ENCODE measurements at places on chromosomes 11 and 22.

DNA sequence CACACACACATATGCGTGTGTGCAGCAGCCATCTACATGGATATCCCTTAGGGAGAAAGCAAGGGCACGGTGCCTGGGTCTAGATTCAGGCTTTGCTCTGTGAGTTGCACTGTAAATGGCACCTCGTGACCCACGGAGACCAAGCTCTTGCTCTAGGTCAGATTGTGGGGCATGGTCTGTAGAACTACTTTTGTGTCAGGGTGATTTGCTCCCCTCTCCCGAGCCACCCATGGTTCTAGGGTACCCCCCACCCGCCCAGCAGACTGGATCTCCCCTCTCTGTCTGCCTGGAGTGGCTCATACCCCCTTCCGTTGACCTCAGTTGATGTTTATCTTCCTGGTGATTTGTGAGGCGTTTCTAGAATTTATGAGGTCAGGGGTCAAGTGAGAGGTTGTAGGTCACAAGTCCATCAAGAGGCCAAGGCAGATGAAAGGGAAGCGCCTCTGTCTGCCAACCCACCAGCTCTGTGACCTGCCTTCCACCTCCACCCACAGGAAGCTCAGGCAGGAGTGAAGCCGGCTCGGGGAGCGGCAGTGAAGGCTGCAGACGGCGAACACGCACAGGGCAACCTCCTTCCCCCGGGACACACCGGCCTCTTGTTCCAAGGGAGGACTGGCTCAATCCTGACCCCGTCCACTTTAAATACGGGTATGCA lies 76.2 kb upstream of the TTLL12 start:
- no peak for DNase-seq

GRCh38 chr22:46075764-46076531 lies 74.4 kb upstream of the PPARA start:
- peak; percentile 35 for DNase-seq

- DNase-seq = no peak
These were observed 17.7 kb downstream of the TPCN2 start for GRCh38 chr11:69066122-69067112.

- no peak for DNase-seq
These were observed 27.4 kb downstream of the TUG1 start for GRCh38 chr22:30996462-30996861.

DNA sequence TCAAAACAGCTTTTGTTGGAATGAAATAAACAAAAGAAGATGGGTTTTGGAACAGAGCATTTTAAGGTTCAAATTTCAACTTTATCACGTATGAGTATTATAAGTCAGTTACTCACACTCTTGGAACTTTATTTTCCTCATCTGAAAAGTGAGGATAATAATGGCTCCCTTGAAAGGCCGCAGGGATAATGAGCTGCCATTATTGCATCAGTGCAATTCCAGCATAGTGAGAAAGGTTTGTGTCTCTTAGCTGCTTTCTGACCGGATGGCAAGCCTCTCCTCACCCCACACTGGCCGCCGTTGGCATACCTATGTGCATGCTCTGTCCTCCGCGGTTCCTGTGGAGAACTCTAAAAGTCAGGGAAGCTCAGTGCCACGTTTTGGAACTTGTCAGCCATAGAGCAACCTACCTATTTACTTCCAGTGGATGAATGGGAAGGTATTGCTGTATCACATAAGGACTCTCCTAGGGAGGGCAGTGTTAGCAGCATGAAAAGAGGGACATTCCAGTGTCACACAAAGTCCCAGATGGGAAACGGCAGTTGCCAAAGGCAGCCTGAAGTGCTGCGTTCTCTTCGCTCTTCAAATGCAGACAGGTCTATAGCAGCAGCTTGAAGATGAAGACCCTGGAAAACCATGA lies 368.9 kb downstream of the NTM start:
- DNase-seq = no peak

Measured in left hindlimb (tissue), 1 donor.